ENCODE measurements at places on chromosomes 11 and 22.
A peak's percentile ranks its signal among the peaks of the same experiment; 100 is the strongest.

DNA sequence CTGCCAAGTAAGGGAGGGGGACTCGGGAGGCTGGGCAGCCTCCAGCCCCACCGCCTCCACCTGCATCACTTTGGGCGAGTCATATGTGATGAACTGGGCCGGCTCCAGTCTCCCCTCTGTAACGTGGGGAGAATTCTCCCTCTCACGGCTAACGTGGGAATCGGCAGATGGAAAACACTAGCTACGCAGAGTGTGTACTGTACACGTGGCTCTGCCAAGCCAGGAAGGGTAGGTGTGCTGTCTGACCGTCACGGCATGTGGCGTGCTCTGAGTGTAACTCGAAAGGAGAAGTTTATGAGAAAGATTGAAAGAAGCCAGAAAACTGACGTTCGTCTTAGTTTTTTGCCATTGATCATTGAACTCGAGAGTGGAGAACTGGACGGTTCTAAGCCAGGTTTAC lies 13.7 kb downstream of the TRMU start:
- no peak for DNase-seq

DNA sequence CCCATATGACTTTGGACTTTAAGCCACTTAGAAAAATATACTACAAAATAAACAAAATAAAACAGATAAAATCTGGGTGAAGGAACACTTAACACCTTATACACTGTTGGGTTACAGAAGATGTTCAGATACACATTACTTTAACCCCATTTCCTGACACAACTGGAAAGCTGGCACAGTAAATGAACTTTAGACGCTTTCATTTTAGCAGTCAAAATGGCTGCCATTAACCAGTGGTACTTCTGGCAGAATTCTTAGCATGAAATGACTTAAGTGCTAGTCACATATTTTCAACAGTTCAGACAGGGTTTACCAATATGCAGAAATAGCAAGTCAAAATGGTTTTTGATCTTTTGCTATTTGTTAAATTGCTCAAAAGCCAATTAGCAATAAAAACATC lies 37.9 kb downstream of the PIK3C2A start:
- DNase-seq = no peak

GRCh38 chr11:59765068-59765735 lies 10.0 kb downstream of the STX3 start:
- DNase-seq = no peak

DNA sequence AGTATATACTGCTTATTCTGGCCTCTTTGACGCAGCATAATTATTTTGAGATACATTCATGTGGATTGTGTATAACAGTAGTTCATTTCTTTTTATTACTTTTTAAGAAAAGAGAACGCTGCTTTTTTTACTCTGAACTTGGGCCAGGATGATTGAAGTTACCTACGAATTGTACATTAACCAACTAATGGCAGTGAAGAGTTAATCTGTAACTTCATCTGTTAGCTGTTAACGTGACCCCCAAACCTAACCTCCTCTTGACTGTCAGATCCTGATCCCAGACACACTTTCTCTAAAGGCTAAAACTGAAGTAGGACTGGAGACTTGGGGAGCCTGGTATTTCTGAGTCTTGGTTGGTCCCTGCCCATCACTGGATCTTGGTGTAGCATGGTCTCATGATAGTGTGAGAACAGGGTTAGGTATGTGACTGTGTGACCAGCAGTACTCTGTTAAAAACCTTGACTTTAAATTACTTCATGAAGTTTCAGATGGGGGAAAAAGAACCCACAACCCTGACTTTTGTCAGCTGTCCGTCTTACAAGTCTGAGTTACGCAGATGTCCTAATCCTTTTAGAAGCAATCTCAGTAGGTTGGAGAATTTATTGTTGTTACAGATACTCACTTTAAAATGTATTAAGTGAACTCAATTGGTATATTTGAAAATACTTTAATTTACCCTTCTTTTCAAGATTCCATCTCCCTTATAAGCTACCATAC lies 39.4 kb downstream of the C22orf31 start:
- DNase-seq = no peak

DNA sequence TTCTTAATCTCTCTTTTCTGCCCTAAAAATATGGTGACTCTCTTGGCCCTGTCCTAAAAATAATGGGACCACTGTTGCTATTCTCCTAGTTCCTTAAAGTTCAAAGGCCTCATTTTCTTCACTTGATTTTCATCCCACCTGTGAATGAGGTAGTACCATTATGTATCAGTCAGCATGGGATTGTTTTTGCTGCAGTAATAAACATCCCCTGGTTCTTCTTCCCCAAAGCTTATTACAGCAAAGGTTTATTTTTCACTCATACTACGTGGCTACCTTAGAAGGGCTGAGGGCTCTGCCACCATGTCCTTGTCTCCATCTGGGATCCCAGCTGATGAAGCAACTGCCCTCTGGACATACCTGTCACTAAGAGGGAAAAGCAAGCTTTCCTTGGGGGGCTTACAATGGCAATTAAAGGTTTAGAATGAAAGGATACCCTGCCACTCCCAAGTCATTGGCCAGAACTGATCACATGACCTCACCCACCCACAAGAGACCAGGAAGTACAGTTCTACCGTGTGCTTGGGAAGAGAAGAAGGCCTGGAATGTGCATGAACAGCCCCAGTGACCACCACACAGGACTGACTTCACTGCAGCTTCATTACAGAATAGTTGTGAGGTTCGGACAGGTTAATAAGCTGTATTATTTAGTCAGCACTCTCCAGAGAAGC lies 7.8 kb downstream of the TTC38 start:
- DNase-seq = no peak

DNA sequence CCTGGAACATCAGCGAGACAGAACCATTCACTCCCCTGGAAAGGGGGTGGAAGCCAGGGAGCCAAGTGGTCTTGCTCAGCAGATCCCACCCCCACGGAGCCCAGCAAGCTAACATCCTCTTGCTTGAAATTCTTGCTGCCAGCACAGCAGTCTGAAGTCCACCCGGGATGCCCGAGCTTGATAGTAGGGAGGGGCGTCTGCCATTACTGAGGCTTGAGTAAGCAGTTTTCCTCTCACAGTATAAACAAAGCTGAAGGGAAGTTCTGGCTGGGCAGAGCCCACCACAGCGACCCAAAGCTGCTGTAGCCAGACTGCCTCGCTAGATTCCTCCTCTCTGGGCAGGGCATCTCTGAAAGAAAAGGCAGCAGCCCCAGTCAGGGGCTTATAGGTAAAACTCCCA lies 764.8 kb upstream of the LUZP2 start:
- DNase-seq = no peak

- no peak for DNase-seq
These were observed at the start of gene OR52K1 for GRCh38 chr11:4482445-4482844. Gene OR52K1, plus strand, starts transcription at chr11:4482646. Its CDS starts 6,255 bp downstream, at chr11:4488901.

DNA sequence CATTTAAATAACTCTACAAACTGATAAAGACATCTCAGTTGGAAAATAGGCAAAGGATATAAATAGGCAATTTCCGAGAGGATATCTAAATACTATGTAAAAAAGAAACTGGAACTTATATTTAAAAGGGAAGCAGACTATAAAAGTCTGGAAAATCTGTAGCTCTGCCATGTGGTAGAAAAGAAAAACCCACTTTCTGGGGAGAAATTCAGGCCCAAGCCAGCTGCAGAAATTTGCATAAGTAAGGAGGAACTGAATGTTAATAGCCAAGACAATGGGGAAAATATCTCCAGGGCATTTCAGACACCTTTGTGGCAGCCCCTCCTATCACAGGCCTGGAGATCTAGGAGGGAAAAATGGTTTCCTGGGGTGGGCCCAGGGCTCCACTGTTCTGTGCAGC lies 97.8 kb upstream of the ZBED5 start:
- no peak for DNase-seq

DNA sequence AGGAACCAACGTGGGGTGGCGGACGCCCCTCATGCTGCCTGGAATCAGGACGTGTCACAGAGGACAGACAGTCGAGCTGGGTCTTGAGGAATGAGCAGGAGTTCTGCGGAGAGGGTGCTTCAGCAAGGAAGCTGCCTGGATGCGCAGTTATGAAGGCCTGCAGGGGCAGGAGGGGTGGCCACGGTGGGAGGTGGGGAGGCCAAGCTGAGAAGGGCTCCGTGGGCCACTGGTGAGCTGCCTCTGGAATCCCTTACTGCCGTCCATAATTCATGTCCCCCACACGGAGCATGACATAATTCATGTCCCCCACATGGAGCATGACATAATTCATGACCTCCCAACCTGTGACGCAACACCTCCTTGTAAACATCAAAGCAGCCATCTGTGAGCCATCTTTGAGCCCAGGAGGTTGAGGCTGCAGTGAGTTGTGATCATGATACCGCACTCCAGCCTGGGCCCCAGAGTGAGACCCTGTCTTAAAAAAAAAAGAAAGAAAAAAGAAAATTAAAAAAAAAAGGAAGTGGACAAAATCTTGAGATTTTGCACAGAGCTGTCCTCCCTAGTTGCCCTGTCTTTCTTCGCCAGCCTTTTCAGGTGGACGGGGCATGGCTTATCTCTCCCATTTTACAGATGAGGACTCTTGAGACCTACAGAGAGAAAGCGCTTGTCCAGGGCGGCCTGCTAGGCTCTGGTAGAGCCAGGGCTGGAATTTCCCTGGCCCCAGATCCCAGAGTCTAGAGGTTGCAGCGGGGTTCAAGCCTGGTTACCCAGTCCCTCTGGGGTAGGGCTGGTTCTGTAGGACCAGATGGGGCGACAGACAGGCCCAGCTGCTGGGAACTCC lies 24.3 kb upstream of the PICK1 start:
- no peak for DNase-seq

GRCh38 chr11:128522943-128523518 lies 64.3 kb downstream of the ETS1 start:
- DNase-seq = peak; percentile 69

DNA sequence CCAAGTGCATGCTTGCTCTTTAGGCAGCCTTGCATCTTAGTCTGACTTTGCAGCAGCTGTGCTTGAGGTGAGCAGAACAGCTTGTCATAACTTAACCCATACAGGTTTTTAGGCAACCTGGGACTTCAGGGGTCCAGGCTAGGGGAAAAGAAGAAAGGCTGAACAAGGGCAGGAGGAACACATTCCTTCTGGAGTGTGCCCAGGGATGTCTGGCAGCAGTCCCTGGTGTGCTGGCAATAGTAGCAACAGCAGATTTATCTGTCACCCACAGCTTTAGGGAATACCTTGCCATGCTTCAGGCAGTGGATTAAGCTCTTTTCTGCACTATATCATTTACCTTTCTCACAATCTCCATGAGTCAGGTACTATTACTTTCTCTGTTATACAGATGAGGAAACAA lies 513.0 kb downstream of the RAB38 start:
- no peak for DNase-seq

- no peak for DNase-seq
These were observed 227.6 kb downstream of the ST3GAL4 start for GRCh38 chr11:126583101-126583500.

- no peak for DNase-seq
These were observed 10.6 kb downstream of the SHANK2 start for GRCh38 chr11:71241721-71242259.

GRCh38 chr11:100892886-100893285 lies 205.8 kb downstream of the ARHGAP42 start:
- DNase-seq = no peak

- DNase-seq = no peak
These were observed 30.1 kb upstream of the FADD start for GRCh38 chr11:70173018-70173417.

DNA sequence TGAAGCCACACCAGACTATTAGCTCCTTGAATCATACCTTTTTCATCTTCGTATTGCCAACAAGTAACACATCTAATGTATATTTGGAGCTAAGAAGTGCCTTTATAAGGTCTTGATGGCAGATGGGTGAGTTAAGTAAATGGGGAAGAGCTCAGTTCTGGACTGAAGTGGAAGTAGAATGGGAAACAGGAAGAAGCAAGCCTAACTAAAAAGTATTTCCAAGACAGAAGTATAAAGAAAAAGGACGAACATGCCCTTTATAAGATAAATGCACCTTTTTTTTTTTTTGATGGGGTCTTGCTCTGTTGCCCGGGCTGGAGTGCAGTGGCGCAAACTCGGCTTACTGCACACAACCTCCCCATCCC lies 14.5 kb downstream of the CRTAM start:
- DNase-seq = no peak

DNA sequence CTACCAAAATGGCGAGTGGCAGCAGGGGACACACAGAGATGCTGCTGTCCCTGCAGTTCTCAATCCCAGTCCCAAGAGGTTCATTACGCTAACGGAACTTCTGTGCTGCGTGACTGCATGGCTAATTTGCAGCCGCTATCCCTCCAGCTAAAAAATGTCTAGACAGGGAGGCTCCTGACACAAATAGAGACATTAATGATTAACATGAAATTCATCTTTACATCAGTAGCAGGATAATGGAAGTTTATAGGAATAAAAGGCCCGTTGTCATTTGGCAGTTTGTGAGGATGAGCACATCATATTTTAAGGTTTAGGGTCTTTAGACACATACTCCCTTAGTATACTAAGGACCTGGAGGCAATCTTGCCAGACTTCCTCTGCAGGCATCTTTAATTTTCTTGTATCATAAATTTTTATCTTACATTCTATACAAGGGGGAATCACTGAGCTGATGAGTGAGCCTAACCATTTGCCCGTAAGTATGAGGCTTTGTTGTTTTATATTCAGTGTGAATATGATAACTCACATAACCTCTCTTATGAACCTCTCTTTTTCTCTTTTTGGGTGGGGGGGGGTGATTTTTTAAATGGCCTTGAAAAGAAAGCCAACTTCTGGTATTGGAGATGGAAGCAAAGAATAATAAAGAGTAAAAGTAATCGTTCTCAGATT lies 99.8 kb upstream of the OR9G4 start:
- no peak for DNase-seq

- DNase-seq = no peak
These were observed 46.0 kb downstream of the STIM1 start for GRCh38 chr11:3901249-3902025.

DNA sequence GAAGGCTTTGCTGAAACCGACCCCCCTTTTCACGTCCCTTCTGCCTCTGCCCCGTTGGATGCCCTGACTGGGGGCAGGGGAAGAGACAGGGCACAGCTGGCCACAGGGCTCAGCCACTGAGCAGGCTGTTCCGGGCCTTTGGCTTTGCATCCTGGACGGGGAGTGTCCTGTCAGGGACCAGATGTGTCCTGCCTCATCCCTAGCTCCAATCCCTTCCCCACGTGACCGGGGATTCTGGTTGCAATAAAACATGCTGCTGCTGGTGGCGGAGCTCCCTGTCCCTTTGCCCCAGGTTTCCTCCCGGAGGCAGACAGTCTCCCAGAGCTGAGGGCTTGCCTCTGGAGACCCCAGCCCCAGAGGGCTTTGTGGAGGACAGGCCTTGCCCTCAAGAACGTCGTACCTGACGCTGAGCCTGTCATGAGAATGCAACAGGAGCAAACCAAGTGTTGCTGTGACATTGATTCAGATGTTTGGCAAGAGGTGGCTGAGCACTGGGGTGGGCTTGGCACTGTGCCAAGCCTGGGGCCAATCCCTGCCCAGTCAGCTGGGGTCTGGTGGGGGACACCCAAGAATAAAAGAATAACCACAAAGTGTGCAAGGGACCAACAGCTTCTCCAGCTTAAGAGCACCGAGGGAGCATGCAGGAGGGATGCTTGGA lies 7.3 kb downstream of the CDC42EP2 start:
- no peak for DNase-seq

Measured in activated naive CD8-positive, alpha-beta T cell treated with anti-CD3 and anti-CD28 coated beads, Interleukin-2, amount 50 U/mL, for 24 hours (primary cell).